ENCODE measurements at places on chromosomes 2 and 18. TPM values are rescaled to one million over a fixed set of nuclear protein-coding genes. Genes with fewer than 3 reads are reported as not detected.
A peak's percentile ranks its signal among the peaks of the same experiment; 100 is the strongest.

The AMER3 gene
- total RNA-seq: not detected

The ASTL gene
- total RNA-seq: 0.31 TPM

The CD207 gene
- total RNA-seq: 1.4 TPM

GRCh38 chr2:216776066-216776850 lies 80.9 kb upstream of the IGFBP5 start:
- DNase-seq: no peak

GRCh38 chr2:196059491-196059960 lies 9.1 kb downstream of the DNAH7 start:
- DNase-seq: no peak

DNA sequence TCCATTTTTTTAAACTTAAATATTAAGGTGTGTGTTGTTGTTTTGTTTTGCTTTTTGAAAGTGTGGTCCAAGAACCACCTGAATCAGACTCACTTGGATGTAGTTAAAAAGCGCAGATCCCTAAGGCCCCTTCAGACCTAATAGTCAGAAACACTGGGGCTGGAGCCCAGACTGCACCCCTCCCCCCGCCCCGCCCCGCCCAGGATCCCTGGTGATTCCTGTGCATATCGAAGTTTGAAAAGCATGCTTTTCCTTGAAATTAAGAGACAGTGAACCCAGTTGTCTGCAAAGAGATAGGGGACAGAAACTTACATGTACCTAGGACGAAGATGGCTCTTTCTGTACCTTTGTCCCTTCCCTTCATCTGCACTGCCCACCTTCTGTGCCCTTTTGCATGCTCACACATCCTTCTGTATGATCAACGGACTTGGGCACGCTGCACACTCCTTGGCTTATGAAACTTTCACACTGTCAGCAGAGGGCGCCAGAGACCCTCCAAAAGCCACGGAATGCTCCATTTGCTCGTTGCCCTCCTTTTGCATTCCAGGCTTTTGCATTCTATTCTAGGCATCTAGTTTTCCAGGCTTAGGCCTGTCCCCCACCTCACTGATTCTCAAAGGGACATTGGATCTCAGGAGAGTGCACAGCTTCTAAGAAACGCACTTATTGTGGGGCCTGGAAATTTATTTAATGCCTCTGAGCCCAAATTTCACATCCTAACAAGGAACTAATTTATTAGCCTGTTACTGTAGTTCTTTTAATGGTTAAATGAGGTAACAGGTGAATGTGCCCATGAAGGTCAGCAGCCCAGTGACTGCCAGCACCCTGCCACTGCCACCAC lies 32.8 kb upstream of the SLC14A1 start:
- DNase-seq: peak; percentile 90

DNA sequence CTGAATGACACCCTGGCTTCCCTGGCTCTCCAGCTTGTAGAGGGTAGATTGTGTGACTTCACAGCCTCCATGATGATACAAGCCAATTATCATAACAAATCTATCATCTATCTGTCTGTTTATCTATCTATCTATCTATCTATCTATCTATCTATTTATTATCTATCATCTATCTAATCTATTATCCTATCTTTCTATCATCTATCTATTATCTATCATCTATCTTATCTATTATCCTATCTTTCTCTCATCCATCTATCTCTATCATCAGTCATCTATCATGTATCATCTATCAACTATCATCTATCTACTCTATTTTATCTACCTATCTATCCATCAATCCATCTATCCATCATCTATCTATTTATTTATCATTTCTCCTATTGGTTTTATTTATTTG lies 361.8 kb downstream of the RNF144A start:
- no peak for DNase-seq
